ENCODE measurements at places on chromosomes 3 and 15. TPM values are rescaled to one million over a fixed set of nuclear protein-coding genes. Genes with fewer than 3 reads are reported as not detected.

Gene TERC
- 57.0 TPM for total RNA-seq

Gene ZNF662
- total RNA-seq = 0.54 TPM

Gene HYKK
- total RNA-seq = 5.6 TPM

- no peaks in the 10 kb centered on the region for H3K36me3 ChIP-seq
- no peak overlapping the region for H3K27ac ChIP-seq
- H3K4me1 ChIP-seq = peaks cover 7% of the 10 kb centered on the region
- DNase-seq = peak; percentile 15
- no peaks in the 10 kb centered on the region for H3K27me3 ChIP-seq
These were observed 85.6 kb downstream of the PTPRG start for GRCh38 chr3:61646851-61647525.

DNA sequence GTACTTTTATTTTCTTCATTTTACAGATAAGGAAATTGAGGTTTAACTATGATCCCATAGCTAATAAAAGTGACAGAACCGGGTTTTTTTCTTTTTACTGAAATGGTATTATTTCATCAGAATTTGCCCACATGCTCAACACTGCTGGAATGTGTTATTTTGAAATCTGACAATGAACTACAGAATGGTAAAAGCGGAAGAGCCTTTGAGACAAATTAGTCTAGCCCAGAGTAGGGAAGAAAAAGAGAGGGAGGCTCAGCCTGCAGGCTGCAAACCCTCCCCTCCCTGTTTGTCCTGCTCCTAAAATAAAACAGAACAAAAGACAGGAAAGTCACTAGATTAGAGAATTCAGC lies 100.3 kb upstream of the LIPC start:
- no peak for DNase-seq
- peaks cover 25% of the 10 kb centered on the region for H3K4me1 ChIP-seq
- no peak overlapping the region for H3K4me3 ChIP-seq
- no peaks in the 10 kb centered on the region for H3K27me3 ChIP-seq
- H3K36me3 ChIP-seq = no peaks in the 10 kb centered on the region

- peak overlapping the region; percentile 88 for H3K4me3 ChIP-seq
- no peaks in the 10 kb centered on the region for H3K27me3 ChIP-seq
- no peaks in the 10 kb centered on the region for H3K36me3 ChIP-seq
- peaks cover 7% of the 10 kb centered on the region for H3K4me1 ChIP-seq
- DNase-seq = no peak
These were observed 1.4 kb downstream of the MBNL1 start for GRCh38 chr3:152269831-152270734.

All from IMR-90 (cell line).